ENCODE measurements at places on chromosomes 7 and 10. TPM values are rescaled to one million over a fixed set of nuclear protein-coding genes. Genes with fewer than 3 reads are reported as not detected.

The TUBAL3 gene
- total RNA-seq = 38.6 TPM

The PNLIPRP3 gene
- total RNA-seq = not detected

The TMEM213 gene
- total RNA-seq = not detected

The NPFFR1 gene
- 0.15 TPM for total RNA-seq

The LIMK1 gene
- total RNA-seq = 14.3 TPM

The CCL24 gene
- 21.7 TPM for total RNA-seq

The CTNNA3 gene
- 0.21 TPM for total RNA-seq

The ZNF487 gene
- 5.9 TPM for total RNA-seq

The DAGLB gene
- 26.8 TPM for total RNA-seq

The SEMA3C gene
- 66.7 TPM for total RNA-seq

DNA sequence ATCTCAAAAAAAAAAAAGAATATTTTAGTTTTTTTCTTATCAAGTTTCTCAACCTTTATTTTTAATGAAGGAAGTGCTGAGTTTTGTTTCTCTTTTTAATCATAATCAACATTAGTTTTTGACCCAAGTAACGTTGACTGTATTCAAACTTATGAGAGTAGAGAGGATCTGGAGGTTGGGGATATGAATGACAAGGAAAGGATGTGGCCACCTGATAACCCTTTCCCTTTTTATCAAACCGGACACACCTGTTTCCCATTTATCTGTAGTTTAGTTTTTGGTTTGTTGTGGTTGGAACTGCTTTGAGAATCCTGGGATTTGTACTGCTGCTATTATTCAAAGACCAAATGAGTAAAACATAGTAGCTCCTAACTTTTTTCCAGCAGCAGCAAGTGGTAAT is 38.6 kb downstream of the HACD1 start:
- DNase-seq = no peak

GRCh38 chr7:7990441-7990761 is 21.8 kb downstream of the GLCCI1 start:
- no peak for DNase-seq

DNA sequence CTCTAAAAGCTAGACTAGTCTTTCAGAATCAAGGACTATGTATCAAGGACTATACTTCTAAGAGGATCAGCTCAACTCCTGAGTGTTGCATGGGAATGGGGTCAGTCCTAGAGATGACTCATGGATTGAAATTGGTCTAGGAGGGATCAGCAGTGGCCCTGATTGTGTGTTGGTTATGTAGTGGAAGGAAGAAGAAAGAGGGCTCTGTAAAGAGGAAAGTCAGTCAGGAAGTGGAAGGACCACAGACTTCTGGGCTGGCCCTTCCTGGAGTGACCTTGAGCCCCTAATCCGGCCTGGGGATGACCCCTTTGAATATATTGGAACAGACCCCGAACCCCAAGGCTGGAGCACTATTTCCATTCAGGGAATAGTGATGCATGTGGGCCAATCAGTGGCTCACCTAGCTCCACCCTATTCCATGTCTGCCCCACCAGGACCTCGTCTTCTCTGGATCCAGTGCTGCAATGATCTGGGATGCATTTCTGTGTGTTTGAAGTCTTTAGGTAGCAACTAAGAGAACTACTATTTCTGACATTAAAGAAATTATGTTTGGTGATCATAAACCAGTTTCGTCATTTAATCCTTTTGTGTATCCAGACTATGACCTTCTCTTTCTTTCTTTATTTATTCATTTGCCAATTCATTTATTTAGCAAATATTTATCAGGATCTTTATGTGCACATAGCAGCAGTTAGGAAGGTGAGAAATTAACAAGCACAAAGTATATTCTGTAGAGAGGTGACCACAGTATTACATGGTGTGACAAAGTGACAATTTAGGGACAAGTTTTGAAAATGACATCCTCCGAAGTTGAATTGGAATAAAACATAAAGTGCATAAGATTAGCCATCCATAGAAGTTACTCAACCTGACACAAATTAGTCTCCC is 48.6 kb upstream of the KIF5B start:
- no peak for DNase-seq

- no peak for DNase-seq
These were observed 12.3 kb upstream of the KIF5B start for GRCh38 chr10:32068569-32068968.

DNA sequence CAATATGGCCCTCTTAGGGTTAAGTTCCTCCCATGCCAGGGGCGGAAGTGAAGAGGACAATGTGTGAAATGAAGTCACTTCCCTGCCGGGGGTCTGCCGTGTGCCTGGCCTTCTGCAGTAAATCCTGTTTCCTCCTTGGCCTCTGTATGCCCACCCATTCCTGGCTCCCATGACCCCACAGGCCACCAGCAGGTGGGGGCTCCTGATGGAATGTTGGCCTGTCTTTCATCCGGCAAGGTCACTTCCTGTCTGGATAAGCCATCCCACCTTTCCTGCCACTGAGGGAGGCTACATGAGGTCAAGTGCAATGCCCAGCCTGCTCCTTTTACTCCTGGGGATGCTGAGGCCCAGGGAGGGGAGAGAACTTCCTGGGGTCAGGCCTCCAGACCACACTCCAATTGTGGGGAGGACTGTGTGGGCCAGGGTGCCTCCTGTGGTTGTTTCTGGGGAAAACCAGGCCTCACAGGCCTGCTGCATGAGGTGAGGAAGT is 22.3 kb downstream of the PALD1 start:
- DNase-seq = no peak

DNA sequence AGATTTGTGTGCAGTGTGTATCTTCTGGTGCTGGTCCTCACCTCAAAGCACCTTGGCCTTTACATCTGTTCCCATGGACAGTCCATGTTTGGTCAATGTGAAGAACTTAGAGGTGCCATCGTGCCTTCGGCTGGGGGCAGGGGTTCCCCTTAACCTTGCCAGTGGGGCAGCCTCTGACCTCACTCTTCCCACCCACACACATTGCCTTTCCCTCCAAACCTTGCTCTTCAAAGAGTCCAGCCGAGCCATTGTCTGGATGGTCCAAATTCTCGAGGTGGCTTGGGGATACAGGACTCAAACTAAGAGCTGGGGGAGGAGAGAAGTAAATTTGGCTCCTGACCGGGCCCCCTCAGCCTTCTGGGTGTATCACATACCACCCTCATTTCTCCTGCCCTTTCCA is 76.2 kb upstream of the HABP2 start:
- no peak for DNase-seq

- peak; percentile 72 for DNase-seq
These were observed 72.7 kb downstream of the ELFN1 start for GRCh38 chr7:1742555-1743303.

GRCh38 chr10:121322776-121323175 is 275.5 kb downstream of the FGFR2 start:
- no peak for DNase-seq

DNA sequence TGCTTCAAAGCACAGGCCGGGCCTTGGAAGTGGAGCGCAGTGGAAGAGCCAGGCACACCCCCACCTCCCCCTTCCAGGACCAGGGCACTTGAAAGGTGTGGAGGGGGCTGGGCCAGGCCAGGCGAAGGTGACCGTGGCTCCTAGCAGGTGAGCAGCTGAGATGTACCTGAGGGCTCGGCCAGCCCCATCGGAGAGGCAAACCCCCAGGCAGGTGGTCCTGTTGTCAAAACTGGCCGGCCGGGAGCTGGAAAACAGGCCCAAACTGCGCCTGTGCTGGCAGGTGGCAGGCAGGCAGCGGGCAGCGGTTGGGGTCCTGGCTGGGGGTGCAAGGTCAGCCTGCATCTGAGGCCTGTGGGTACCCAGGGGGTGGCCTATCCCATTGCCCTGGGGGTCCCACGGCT is 96.4 kb upstream of the DNAAF5 start:
- DNase-seq = no peak

DNA sequence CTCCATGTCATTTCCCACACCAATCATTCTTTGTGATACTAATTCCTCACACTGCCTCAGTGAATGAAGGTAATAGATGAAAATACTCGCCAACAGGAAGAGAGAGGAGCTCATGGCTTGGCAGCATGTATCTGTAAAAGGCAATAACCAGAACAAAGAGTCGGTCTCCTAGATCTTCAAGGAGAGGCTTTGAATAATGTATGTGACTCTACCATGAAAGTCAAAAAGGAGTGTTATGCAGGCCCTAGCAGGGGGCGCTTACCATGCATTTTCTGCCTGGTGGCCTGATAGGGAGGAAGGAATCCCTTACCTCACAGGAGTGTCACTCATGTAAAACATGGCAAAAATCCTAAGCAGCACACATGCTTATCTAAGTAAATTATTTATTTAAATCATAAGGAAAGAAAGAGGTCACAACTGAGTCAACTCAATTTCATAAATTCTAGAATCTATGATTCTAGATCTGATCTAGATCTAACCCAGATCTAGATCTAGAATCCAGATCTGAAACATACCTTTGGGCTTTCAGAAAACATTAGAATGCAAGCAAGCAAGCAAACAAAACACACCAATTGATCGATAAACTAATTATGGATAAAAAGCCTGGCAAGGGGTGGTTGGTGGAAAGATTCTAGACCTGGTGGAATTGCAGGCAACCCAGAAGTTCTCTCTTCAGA is 226.3 kb upstream of the KLF6 start:
- no peak for DNase-seq

DNA sequence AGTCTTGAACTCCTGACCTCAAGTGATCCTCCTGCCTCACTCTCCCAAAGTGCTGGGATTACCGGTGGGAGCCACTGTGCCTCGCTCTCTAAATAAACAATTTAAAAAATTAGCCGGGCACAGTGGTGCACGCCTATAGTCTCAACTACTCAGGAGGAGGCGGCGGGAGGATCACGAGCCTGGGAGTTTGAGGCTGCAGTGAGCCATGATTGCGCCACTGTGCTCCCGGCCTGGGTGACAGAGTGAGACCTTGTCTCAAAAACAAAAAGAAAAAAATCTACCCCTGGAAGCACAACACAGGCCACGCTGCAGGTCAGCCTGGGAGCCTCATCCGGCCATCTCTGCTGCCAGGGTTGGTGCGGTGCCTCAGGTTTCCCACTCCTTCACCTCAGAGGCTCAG is 3.8 kb upstream of the EIF3B start:
- DNase-seq = no peak
